ENCODE measurements at places on chromosomes 11 and 22.

DNA sequence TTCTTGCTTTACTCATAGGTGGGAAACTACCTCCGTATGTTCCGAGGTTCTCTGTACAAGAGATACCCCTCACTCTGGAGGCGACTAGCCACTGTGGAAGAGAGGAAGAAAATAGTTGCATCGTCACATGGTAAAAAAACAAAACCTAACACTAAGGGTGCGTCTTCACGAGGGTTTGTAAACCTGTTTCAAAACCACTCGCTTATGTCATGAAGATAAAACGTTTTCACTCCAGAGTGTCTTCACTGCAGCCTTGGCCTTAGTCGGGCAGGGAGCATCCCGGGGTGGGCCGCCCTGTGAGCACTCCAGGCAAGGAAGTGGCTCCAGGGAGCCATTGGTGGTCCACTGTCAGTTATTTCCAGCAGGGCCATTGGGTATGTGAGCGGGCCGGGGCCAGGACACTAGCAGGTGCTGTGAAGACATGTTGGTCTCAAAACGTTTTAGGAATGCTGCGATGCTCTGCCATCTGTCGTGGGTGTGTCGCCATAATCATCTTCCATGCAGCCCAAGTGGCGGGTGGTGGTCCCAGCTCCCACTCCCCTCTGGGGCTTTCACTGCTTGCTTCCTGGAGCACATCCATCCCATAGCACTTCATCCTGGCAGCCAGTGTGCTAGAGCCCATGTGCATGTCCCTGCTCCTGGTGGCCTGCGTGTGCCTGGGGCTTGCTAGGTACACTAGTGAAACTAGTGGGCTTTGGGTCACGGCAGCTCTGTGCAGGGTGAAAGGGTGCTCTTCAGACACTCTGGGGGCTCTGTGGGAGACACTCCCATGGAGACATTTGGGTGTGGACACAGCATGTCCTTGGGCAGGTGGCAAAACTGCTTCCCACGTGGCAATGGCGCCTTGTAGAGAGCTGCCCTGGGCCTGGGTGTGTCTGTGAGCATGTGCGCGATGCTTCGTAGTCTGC is 5.2 kb downstream of the SMARCB1 start:
- no peak for DNase-seq

GRCh38 chr11:5291207-5291838 is 10.4 kb downstream of the OR51B4 start:
- DNase-seq, result no peak

GRCh38 chr11:86162239-86162638 is 82.3 kb upstream of the EED start:
- no peak for DNase-seq

DNA sequence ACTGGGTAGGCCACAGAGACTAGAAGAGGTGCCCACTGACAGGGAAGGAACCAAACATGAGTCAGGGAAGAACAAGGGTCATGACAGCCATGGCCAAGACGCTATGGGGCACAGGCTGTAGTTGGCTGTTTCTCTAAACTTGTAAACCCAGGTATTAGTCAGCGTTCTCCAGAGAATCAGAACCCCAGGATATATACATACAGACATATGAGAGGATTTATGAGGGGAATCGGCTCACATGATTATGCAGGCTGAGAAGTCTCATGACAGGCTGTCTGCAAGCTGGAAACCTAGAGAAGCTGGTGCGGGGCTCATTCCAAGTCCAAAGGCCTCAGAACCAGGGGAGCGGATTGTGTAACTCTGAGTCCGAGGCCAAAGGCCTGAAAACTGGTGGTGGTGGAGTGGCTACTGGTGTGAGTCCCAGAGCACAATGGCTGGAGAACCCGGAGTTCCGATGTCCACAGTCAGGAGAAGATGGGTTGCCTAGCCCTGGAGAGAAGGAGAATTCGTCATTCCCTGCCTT is 29.7 kb upstream of the CD81 start:
- DNase-seq, result no peak

DNA sequence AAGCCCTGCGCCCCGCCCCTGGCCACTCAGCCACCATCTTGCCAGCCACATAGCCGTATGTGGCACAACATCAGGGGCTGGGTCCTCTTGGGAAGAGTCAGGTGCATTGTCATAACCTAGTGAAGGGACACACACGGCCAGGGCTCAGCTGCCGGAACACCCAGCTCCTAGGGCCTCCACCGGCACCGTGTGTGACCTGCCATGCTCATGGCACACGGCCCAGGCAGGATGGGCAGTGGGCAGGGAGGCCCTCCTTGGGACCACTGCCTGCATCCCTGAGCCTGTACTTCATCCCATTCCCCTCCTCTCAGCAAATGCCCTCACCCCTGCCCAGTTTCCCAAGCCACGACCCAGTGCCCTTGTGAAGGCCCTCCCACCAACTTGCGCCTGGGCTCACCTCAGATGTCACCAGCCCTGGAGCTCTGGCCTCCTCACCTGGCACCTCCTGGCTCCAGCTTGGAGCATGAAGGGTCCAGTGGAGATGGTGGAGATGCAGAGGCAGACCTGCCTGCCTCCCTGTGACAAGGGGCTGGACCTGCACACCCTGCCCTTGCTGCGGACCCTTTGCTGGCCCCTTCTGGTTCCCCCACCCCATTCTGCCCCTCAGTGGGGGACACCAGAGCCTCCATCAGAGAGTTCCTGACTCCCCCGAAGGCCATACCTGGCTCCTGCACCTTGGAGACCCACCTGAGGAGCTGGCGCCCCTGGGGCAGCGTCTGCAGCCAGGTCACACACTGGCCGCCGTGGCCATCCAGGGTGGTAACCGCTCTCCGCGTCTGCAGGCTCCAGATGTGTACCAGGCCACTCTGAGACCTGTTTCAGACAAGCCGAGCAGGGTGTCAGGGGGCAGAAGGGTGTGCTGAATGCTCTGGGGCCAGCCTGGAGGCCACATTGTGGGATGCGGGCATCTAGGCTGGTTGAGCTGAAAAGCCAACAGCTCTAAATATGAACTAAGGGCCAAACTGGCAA is 34.5 kb downstream of the GNB1L start:
- no peak for DNase-seq

DNA sequence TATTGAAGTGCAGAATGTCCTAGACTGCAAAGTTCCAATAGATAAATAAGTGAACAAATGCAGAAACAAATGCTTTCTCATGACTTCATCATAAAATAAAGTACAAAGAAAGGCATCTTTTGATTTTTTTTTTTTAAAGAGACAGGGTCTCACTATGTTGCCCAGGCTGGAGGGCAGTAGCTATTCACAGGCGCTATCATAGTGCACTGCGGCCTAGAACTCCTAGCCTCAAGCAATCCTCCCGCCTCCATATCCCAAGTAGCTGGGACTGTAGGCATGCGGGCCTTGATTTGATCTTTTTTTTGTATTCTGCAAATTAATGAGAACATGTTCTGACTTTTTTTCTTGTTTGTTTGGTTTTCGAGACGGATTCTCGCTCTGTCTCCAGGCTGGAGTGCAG is 2.4 kb downstream of the ARCN1 start:
- no peak for DNase-seq

GRCh38 chr11:1778141-1778911 is 14.6 kb upstream of the CTSD start:
- no peak for DNase-seq

DNA sequence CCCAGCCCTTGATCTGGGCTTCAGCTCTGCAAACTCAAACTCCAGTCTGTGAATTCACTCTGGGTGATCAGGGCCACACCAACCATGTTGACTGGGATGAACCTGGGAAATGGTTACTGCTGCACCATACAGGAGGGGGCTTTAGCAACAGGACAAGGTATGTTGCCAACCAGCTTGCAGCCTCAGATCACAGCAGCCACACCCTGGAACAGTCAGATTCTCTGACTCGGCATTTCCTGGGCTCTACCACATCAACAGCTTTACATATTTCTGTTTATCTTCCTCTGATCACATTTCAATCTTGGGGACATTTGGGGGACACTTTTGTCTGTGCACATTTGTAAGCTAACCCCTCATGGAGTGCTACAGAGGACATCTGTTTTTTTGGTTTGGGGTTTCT is 267.0 kb upstream of the NCAM1 start:
- DNase-seq, result no peak

- no peak for DNase-seq
Observed at GRCh38 chr11:132874638-132875037, 657.7 kb downstream of the OPCML start.

- DNase-seq, result no peak
Observed at GRCh38 chr11:126048197-126048596, 14.5 kb downstream of the CDON start.

- DNase-seq, result no peak
Observed at GRCh38 chr11:74097686-74098237, 73.0 kb downstream of the C2CD3 start.

DNA sequence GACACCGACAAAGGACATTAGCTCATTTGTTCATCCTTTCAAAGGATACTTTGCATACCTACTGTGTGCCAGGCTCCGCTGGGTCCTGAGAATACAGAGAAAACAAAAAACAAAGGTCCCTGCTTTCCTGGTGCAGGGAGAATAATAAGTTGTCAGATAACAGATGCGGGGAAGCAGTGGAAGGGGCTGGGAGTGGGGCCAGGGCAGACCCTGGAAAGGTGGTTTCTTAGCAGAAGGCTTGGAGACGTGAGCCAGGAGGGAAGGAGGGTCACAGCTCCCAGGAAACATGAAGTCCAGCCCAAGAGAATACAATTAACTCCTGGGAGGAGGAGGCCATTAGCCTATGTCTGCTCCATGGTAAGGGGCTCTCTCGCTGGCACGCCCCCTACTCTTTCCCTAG is 9.8 kb upstream of the ANO1 start:
- no peak for DNase-seq

GRCh38 chr11:66251809-66252208 is 16.6 kb upstream of the RAB1B start:
- DNase-seq, result no peak

DNA sequence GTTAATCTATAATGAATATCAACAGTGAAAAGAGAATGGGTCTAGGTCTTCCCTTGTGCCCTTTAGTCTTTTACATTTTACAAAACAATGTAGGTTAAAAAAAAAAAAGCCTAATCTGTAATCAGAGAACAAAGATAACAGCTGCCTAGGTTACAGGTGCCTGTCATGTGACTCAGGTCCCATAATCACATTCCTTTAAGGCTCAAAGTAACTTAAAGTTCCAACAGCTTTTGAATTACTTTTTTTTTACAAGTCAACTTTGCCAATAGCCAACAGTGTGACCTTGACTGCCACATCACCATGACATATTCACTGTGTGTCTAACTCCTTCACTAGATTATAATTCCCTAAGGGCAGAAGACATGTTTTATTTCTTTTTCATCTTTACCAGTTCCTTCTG is 237.0 kb upstream of the API5 start:
- DNase-seq, result no peak

- no peak for DNase-seq
Observed at GRCh38 chr22:22452211-22452610, 56.3 kb downstream of the ZNF280B start.

- DNase-seq, result no peak
Observed at GRCh38 chr11:8757047-8757446, 74.5 kb downstream of the RPL27A start.

GRCh38 chr11:117197516-117198456 is 1.4 kb upstream of the TAGLN start:
- no peak for DNase-seq

DNA sequence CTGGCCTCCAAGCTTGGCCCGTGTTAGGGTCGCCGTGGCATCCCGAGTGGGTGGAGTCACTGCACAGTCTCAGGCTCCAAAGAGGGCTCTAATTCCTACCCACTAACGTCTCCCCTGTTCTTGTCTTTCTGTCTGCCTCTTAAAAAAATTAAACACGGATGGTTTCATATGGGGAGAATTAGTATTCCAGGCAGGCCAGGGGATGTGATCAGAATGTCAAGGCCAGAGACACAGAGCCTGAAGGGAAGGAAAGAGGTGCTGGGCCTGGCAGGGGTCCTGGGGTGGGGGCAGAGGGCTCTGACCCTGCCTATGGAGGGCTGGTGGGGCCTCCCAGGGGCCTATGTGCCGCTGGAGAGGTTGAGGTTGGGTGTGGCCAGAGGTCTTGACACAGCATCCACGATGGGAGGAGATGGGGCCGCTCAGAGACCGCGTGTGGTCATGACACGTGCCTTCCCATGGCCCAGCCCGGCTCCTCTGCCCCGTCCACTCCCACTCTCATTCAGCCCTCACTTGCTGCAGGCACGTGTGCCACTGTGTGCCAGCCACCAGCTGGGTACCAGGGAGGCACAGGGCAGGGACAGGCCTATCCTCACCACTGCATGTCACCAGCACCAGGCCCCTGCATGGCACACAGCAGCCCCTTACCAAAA is 56.5 kb downstream of the FLRT1 start:
- no peak for DNase-seq

DNA sequence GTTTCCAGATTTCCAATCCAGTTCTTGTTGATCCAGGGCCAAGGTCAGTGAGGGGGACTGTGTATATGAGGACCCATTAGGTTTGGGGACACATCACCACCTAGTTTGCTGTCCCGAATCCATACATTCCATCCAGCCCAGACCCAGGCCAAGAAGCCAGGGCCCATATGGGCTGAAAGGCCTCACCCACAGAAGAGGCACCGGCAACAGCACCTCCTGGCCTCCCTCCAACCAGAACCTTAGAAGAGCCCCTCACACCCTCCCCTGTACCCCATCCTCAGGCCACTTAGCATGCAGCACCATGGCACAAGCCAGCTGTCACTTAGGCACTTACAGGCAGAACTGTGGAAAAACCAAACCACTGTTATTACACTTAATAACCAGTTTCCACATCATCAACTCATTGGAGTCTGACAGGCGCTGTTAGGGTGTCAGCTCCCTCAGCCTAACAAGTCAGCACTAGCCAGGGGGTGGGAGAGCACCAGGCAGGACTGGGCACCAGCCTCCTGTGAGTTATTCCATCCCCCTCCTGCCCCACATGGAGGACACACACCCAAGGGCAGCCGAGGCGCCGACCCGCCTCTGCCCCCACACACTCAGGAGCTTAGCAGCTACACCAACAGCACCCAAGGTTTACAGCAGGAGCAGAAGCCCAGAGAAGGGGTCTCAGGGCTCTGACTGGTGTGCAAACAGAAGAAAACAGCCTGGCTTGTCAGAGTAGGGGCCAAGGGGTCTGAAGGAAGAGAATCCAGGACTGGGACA is 132.0 kb downstream of the BUD13 start:
- DNase-seq, result no peak

DNA sequence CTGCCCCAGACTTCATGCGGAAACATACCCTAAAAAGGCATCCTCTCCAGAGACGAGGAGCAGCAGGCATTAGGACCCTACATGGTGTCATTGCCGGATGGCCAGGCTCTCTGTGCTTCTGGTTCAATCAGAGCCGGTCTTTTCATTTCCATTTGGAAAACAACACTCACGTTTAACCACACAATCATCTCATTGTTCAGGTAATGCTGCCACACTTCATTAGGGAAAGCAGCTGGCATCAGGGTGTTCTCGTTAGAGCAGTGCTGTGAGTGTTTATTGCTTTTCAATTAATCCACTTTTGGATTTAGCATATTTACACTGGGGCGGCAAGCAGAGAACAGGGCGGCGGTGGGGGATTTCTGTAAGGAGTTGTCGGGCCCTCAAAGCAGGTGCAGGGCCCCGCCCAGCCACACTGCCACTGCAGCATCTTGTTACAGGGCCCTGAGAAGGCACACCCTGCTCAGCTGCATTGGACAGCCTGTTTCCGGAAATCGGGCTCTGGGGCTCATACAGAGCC is 338.6 kb downstream of the SHANK2 start:
- no peak for DNase-seq
